ENCODE measurements at places on chromosomes 2 and 18.

- peak; percentile 47 for DNase-seq
Measured at GRCh38 chr2:164015328-164016123, 279.7 kb upstream of the FIGN start.

GRCh38 chr2:176118601-176119339, 2.2 kb downstream of the HOXD10 start:
- DNase-seq = no peak

- peak; percentile 63 for DNase-seq
Measured at GRCh38 chr18:59070181-59070912, 69.3 kb upstream of the SEC11C start.

DNA sequence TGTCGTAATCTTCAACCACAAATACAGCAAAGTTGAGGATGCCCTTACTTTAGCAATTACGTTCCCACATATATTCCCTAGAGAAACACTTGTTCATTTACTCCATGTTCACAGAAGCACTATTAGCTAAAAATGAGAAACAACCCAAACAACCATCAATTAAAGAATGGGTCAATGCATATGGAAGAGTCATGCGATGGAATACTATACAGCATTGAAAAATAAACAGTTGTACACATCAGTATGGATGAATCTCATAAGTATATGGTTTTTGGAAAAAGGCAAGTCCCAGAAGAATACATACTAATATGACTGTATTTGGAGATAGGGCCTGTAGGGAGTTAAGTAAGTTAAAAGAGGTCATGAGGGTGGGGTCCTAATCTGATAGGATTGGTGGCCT, 6.3 kb downstream of the GPR148 start:
- DNase-seq = no peak

DNA sequence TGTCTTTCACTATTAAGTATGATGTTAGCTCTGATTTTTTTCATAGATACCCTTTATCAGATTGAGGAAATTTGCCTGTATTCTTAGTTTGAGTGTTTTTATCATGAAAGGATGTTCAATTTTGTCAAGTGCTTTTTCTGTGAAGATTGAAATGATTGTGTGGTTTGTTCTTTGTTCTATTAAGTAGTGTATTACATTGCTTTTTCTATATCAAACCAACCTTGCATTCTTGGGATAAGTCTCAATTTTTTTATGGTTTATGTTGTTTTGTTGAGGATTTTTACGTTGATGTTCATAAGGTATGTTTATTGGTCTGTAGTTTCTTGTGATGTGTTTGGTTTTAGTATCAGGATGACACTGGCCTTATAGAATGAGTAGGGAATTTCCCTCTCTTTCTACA, 19.1 kb downstream of the PDK1 start:
- no peak for DNase-seq

DNA sequence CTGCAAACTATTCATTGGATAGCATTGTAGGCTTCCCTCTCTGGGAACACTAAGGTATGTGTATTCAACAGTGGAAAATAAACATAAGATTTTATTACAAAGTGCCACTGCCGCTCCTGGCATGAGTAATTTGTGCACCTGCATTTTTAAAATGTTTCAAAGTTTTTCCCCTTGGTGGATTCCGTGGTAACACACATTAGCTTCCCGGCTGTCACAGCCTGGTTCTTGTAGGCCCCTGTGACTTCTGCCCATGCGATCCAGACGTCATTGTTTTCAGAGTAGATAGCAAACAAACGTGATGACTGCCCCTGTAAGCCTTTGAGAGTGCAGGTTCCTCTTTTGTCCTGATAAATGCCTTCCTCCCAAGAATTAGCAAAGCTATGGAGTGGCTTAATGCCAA, 421.0 kb downstream of the ZNF521 start:
- no peak for DNase-seq

DNA sequence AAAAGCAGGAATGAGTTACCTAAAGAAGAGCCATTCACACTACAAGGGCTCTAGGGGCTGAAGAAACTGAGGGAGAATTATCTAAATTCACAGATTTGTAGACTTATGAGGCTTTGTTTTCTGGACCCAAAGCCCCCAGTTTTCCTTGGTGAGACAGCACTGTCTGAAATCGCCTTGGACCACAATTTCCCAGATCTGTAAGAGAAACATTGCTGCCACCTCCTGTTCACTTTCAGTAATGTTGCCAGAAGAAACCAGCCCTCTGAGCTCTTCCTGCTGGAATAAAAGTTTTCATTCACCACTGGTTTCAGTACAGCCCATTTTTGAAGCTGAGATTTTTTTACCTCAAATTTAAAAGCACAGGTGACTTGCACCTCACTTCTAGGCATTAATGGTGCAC, 169.2 kb downstream of the CDH20 start:
- DNase-seq = peak; percentile 50

DNA sequence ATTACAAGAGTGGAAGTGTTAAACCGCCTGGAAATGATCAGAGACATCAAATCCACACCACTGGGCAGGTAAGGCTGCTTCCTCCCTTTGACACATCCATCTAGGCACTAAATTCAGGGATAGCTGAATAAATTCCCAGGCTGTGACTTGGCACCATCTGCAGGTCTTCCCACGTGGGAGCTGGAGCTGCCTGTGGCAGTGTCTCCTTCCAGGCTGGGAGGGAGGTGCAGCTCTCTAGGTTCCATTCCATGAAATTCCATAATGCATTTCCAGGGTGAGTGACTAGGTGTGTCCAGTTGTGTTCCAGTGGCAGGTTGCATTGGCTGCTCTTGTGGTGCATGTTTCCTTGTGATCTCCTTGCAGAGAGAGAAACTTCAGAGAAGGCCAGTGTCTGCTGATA, 188.9 kb upstream of the CXCR4 start:
- DNase-seq = no peak

- DNase-seq = no peak
Measured at GRCh38 chr2:7018282-7018701, 101.1 kb downstream of the RNF144A start.

DNA sequence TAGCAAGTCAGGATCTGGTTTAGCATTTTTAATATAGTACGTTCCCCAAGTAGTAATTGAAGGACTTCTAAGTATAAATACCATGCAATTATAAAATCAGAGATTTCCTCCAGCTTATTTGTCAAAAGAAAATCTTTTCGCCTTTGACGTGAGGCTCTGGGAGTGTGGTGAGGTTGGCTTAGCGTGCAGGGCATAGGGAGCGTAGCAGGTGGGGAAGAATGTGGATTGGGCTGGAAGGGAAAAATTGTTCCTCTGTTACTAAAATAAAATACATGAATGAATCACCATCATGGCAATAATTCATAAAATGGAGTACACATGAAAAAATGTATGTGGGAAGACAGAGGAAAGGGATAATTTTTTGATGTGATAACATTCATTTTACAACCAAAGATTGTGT, 5.4 kb upstream of the IL1RL2 start:
- no peak for DNase-seq

GRCh38 chr2:43133708-43134570, 92.5 kb downstream of the ZFP36L2 start:
- DNase-seq = no peak

DNA sequence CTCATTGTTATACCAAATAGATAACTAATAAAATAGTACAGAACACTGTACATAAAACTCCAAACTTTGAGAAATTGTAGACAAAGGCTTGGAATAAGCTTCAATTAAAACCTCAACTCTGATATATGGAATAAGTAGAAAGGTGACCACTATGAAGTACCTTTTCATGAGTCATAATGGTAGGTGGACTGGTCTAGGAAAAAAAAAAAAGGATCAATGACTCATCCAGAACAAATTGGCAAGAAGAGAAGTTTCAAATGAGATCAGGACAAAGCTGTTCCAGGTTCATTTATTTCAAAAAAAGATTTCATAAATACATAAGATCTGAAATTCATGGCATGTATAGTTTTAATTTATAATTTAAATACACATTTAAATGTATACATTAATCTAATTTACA, 769.7 kb downstream of the SUCLG1 start:
- DNase-seq = no peak

GRCh38 chr2:34853646-34854045, 1254.5 kb upstream of the FAM98A start:
- no peak for DNase-seq

DNA sequence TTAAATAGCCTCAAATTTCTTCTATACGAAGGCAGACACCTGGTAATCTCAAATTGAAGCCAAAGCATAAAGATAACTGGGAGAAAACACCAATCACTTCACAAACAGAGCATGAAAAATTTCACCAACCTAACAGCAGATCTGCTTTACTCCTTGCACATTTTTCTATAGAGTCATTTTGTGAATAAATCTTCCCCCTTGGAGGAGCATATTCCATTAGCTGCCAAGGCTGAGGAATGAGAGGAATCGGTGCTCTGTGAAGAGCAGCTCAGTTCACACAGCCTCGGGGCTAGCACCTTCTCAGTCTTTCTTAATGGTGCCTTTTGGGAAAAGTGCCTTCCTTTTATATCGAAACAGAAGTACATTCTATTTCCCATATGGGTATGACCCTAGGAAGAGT, 1313.7 kb upstream of the NRXN1 start:
- no peak for DNase-seq

DNA sequence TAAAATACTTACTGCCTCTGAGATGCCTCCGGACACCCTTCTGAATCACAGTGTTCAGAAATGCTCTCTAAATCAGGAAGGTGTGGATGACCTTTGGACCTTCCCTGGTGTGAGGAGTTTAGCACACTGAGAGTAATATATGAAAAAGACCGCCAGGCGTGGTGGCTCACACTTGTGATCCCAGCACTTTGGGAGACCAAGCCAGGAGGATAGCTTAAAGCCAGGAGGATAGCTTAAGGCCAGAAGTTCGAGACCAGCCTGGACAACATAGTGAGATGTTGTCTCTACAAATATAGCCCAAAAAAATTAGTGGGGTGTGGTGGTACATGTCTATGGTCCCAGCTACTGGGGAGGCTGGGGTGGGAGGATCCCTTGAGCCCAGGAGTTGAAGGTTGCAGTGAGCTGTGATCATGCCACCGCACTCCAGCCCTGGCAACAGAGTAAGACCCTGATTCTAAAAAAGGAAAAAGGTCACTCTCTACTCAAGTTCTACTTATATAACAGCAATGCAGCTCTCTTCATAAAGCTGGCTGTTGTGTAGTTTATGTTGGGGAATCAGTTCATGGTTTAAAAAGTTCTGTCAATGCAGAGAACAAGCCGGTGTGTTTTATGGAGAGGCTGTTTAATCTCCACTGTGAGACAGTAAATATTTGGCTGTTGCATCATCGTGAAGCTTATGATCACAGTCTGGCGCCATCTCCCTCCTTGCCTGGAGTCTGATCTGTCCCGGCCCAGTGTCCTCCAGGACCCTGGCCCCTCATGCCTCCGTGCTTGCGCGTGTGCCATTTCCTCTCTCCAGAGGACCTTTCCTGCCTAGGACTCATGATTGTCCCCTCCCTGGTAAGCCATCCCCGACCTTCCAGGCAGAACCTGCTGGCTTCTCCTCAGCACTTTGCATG, 184.5 kb downstream of the FAM210A start:
- DNase-seq = no peak

- no peak for DNase-seq
Measured at GRCh38 chr18:58208207-58208932, 164.3 kb downstream of the NEDD4L start.

- peak; percentile 47 for DNase-seq
Measured at GRCh38 chr2:217835931-217836891, 166.6 kb downstream of the TNS1 start.

DNA sequence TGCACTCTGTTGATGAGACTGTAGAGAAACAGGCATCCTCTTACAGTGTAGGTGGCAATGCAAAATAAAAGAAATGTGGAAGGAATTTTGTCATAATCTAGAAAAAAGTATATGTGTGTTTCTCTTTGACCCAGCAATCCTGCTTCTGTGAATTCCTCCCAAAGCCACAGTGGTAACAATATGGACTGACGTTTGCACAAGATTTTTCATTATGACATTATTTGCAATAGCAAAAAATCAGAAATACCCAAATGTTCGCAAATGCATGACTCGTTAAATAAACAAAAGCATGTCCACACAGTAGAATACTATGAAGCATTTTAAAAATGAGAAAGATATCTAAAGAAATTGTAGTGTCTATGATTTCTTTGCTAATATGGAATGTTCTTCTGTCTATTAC, 255.2 kb upstream of the NRP2 start:
- no peak for DNase-seq

DNA sequence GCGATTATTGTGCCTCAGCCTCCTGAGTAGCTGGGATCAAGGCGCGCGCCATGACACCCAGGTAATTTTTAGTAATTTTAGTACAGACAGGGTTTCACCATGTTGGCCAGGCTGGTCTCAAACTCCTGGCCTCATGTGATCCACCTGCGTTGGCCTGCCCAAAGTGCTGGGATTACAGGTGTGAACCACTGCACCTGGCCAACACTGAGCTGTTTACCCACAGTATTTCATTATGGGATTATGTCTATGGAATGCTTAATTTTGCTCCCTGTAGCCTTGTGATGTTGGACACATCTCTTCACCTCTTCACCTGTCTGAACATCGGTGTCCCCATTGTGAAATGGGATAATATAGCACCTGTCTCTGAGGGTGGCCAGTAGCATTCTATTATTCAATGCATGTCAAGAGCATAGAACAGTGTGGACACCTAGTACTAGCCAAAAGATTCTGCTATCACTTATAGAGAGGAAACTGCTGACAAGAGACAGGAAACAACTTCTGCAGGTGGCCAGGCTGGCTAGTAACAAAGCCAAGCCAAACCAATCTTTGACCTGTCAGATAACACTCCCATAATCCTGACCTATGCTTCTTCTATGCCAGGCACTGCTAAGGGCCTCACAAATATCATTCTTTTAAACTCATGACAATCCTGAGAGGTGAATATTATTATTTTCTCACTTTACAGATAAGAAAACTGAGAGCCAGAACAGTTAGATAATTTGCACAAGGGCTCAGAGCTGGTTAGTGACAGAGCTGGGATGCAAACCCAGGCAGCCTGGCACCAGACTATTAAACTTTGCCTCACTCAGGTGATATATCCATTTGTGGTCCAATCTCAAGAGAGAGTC, 29.4 kb upstream of the REEP1 start:
- no peak for DNase-seq

GRCh38 chr2:85385746-85386145, 24.4 kb downstream of the CAPG start:
- no peak for DNase-seq

DNA sequence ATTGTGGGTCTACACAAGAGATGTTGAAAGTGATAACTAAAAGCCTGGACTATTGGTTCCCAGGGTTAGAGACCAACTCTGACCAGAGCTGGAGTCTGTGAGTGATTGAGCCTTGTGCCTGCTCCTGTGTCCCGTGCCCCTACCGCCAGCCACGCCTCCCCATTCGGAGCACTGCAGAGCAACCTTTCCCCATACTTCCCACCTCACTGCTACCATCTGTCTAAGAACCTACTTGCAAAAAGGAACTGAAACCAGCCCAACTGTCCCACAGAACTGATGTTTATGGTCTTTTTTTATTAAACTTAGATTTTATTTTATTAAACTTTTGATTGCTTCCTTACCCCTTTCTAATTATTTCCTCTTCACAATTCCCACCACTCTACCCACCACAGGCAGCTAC, 300.3 kb upstream of the MGAT5 start:
- DNase-seq = no peak
